ENCODE measurements at places on chromosomes 1 and 21.
A peak's percentile ranks its signal among the peaks of the same experiment; 100 is the strongest.

DNA sequence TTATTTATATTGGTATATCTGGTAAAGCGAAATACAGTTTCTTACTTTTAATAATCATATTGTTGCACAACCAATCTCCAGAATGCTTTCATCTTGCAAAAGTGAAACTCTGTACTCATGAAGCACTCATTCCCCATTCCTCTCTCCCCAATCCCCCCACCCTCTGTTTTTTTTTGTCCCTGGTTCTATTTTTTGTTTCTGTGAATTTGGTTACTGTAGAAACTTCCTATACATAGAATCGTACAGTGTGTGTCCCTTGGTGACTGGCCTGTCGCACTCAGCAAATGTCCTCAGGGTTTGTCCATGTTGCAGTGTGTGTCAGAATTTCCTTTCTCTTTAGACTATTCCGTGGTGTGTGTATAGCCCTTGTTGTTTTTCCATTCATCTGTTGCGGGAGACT lies 7.9 kb upstream of the NLRP3 start:
- DNase-seq, result no peak

DNA sequence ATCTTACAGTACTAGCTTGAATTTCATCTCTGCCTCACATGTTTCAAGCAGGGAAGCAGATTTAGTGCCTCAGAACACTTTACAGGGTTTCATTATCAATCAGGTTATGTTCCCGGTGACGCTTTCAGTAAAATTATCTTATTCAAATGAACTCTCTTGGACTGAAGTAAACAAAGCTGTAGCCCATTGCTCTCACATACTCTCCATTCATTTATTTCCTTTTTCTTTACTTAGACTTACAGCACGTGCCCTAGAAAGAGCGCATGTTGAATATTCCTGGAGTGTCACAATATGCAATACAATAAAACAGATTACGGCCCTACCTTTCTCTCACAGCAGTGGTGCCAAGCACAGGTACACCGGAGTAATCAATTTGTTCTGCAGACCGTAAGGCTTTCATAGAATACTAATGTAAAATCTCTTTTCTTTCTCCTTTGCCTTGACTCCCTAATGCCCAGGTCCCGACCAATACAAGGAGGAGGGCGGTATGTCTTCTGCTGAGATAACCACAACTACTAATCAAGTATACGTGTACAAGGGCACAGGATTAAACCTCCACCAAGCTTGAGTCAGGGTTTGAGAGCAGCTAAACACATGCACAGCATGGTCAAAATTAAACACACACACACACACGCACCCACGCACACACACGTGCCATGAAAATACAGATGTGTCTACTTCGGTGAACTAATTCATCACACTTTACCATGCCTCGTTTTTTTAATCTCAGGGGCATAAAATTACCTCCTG lies 62.8 kb downstream of the NRIP1 start:
- DNase-seq, result no peak

DNA sequence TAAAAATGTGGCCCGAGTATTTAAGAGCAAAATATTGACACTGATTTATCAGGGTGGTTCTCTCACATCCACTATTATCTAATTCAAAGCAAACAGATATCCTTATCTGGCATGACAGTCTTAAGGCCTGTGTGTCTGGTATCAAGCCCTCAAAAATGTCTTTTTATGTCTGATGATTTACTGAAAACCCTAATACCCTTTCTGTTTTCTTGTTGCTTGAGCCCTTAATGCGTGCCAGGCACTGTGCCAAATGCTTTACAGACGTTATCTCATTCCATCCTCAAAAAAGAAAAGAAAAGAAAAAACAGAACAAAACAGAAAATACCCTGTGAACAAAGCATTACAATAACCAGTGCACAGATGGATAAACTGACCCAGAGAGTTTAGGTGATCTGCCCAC lies 5.7 kb downstream of the DUSP23 start:
- DNase-seq, result no peak

GRCh38 chr1:198939956-198940355 lies 301.1 kb downstream of the PTPRC start:
- DNase-seq, result no peak

DNA sequence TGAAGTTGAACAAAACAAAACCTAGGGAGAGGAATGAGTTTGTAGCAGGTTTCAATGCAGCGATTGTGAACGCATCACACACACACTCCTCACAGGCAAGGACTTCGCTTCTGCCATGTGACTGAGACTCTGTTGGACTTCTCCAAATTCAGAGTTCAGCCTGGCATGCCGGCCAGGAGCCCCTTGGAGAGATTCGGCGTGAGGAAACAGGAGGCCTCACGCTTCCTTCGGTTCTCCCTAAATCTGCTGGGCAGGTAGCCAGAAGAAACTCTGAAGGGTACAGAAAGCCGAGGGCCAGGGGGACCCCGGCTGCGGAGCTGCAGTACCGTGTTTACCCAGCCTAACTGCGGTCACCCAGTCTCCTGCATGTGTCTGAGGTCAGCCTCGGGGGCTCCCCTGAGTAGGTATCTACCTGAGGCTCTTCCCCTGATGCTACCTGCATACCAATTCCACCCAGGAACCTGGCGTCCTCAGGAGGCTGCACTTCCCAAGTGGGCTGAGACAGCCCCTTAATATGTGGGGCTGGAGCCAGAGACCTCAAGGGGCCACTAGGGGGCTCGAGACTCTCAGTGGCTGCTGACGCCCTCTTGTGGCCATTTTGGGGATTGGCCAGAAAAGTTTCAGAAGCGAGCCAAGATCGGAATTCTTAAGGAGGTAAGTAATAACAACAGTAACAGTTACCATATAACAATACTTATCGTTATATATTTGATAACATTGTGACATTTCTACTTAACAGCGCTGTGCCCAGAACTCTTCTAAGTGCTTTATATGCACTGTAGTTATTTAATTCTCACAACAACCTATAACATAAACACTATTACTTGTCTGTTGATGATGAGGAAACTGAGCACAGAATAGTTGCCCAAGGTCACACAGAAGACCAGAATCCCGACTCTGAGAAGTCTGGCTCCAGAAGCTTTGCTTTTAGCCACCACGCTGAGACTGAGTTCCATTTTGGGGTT lies 2.7 kb upstream of the ANXA9 start:
- DNase-seq, result peak; percentile 77

- peak; percentile 43 for DNase-seq
Observed at GRCh38 chr1:27556781-27557595, 47.0 kb downstream of the AHDC1 start.

DNA sequence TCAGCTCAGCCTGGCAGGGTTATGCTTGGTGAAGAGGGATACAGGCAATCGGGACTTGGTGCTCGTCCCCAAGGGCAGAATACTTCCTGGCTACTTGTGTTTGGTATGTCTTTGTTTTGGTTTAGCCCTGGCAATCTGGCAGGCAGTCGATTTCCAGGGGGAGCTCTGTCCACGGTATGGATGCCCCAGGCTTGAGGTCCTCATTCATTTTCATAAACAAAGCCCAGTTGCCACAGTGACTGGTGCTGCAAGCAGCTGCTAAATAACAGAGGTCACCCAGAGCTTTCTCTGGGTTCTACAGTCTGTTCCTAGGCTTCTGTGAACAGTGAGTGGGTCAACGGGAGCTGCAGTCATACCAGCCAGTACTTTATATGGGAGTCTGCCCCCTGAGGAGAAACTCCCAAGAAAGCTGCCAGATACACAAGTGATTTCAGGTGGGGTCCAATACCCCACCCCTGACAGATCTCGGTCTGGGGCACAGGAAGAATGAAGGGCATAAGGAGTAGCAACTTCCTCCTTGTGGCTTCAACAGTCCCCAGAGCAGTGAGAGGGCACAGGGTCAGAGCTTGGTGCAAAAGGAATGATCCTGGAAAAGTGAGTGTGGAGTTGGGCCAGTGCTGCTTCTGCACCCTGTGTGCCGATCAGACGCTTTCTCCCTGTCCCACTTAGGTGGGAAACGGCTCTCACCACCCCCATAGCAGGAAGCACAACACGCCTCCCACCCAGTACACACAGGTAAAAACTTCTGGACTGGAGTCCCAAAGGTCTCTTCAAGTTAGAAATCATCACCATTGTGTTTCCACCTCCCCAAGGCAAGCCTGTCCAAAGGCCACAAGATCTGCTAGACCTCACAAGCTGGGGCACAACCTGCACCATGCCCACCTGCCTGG lies 55.5 kb downstream of the TGFBR3 start:
- DNase-seq, result no peak

DNA sequence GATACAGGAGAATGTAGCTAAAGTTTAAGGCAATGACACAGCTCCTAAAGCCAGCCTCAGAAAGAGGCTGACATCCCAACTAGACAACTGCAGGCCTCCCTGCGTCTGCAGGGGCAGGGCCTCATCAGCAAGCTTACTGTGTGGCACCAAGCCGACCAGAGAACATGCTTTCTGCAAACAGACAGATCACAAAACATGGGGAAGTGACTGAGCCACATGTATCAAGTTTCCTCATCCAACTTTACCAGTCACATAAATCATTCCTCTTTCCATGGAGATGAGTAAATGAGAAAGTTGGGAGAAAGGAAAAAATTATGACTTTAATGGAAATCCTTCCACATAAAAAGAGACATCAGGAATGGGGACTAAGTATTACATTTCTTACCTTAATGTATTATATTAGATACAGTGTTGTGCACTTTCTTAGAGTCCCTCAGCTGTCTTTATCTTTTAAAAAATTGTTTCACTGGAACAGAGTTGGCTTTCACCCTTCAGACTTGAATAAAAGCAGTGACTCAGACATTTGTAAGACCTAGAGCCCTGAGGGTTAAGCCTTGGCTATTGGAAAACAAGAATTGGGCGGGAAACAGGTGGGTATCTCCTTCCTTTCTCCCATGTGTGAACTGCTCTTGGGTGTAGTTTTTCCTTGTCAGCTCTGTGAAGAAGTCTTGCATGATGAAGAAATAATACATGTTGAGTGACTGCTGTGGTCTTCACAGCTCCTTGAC lies 305.7 kb upstream of the SNX7 start:
- no peak for DNase-seq

DNA sequence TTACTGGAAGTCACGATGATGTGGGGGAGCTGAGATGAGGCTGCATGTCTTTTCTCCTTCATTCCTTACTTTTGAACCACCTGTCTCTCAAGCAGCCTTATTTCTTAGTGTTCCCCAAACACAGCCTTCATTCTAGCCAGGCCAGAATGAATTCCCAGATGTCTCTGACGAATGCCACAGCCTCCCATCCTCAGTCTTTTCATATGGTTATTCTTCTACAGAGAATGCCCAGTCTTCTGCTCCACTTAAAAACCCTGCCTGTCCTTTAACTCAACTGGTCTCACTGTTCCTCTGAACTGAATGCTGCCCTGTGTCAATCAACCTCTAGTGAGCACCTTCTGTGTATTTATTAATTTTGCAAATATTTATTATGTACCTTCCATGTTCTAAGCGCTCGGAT lies 156.2 kb downstream of the PLA2G4A start:
- no peak for DNase-seq

DNA sequence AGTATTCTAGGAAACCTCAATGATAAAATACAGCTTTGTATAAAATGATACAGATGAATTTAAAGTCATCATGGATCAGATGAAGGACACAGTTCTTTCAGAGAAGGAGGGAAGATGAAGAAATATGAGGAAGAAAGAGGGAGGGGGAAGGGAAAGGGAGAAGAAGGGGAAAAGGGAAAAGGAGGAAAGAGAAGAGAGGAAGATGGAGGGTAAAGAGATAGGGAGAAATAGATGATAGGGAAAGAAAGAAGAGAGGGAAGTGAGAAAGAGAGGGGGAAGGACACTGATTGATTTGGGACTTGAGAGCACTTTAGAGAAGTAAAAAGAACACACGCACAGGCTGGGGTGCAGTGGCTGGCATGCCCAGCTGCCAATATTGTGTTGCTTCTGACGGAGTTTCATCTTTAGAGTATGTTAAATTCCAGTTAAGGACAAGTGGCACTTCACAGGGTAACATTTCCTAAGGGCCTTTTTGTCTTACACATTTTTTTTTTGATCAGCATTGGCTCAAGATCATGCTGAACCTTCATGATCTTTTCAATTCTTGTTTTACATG lies 235.9 kb upstream of the DMRTA2 start:
- no peak for DNase-seq

DNA sequence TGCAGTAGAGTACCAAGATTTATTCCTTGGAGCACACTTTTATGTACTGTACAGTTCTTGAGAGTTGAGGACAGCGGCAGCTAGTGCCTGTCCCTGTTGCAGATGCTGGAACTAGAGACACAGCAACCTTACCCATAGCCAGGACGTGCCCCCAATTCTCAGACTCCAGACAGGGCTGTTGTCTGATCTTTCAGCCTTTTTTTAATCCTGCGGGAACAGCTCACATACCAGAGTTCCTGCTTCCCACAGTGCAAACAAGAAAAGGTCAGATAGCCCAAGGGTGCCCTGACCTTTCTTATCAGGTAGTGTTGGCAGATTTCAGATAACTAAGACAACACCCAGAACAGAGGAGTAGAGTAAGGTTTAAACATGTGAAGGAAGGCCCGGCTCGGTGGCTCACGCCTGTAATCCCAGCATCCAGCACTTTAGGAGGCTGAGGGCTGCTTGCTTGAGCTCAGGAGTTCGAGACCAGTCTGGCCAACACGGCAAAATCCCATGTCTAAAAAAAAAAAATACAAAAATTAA lies 78.5 kb downstream of the DOP1B start:
- no peak for DNase-seq

- DNase-seq, result no peak
Observed at GRCh38 chr21:15893902-15894301, 164.1 kb downstream of the USP25 start.

GRCh38 chr1:182441719-182442118 lies 8.2 kb upstream of the RGSL1 start:
- no peak for DNase-seq

DNA sequence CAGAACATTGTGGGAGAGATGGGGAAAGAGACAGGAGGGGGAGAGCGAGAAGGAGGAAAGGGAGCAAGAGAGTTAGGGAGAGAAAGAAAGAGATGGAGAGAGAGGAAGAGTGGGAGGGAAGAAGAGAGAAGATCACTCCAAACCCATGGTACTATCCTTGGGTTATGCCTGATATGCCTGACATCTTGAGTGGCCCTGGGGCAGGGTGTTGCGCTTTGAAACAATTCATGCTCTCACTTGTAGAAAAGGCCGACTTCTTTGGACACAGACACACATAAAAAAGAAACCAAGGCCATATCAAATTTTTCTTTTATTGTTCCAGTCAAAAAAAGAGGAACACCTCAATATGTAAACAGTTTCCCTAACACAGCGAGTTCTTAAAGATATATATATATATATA lies 240.5 kb downstream of the DYRK1A start:
- DNase-seq, result no peak

GRCh38 chr1:153779781-153780541 lies 4.8 kb downstream of the SLC27A3 start:
- no peak for DNase-seq

Measured in stimulated activated CD8-positive, alpha-beta memory T cell treated with anti-CD3 and anti-CD28 coated beads, Interleukin-7, amount 100 ng/mL, for 1 hour (primary cell).